ENCODE measurements at places on chromosomes 2 and 18.

GRCh38 chr18:48613589-48614404 lies 75.0 kb downstream of the CTIF start:
- DNase-seq = peak; percentile 73

DNA sequence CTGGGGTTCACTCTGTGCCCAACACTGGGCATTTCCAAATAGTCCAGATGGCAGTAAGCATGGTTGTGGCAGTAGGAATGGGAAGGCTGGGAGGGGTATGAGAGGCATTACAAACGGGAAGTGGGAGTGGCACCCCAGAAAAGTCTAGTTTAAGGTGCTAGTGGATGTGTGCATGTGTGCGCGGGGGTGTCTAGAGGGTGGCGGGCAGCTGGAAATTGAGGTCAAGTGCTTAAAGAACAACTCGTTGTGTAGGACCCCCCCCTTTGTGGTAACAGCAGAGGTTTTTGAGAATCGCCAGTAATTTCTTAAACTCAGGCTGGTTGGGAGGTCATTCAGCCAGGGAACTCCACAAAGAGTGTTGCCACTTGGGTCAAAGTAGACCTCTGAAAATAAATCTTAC lies 69.9 kb downstream of the RHBDD1 start:
- DNase-seq = no peak

GRCh38 chr2:56729212-56729611 lies 545.4 kb downstream of the CCDC85A start:
- DNase-seq = no peak

- DNase-seq = peak; percentile 63
These were observed 11.5 kb upstream of the CELF4 start for GRCh38 chr18:37577051-37577611.

DNA sequence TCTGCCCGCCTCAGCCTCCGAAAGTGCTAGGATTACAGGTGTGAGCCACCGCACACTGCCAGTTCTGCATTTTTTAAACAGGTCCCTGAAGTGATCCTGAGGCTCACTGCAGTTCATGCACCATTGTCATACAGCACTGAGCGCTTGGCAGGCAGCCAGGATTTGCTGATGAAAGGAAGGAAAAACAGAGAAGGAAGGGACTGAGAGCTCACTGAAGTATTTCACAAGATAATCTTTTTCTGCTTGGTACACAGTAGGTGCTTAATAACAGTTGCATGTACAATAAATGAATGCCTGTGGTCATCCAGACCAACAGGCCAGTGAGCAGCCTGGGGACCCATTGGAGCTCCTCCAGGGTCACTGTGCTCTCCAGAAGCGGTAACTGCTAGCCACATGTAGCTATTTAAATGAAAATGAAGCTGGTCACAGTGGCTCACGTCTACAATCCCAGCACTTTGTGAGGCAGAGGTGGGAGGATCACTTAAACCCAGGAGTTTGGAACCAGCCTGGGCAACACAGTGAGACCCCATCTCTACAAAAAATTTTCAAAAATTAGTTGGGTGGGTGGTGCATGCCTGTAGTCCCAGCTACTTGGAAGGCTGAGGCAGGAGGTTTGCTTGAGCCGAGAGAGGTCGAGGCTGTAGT lies 33.1 kb upstream of the SMAD7 start:
- DNase-seq = peak; percentile 78

DNA sequence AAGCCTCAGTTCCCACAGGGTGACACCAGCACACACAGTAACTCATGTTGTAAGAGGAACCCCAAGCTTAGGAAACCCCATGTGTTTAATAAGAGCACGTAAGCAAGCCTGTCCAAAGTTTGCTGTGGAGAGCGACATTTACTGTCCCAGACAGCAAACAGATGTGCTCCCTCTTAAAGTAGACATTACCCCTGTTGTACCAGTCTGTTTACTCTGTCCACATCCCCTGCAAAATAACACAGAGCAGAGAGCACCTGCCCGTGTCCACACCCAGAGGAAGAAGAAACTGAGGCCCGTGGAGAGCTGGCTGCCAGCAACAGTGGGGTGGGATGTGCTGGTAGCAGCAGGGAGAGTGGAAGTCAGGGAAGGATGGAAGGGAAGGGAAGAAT lies 243.5 kb downstream of the GBX2 start:
- DNase-seq = no peak

- no peak for DNase-seq
These were observed 7.6 kb downstream of the GMPPA start for GRCh38 chr2:219506153-219506801.

DNA sequence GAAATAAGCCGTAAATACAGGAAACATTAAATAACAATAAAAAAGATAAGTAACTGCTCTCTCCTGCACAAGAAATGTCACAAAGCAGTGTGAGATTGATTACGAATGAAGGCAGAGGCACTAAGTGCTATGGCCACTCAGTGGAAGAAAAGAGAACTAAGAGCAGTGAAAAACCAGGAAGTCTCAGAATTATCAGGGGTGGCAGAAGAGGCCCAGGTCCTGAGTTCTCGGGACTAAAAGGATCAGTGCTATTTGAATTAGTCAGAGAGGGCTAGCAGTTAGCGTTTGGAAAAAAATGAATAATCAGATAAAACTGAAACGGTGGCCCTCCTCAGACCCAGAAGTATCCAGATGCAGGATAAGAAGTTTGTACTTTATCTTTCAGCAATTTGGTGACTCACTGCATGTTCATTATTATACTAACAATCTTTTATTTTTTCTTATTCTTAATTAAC lies 367.1 kb downstream of the ZEB2 start:
- DNase-seq = no peak
